ENCODE measurements at places on chromosomes 11 and 22.
A peak's percentile ranks its signal among the peaks of the same experiment; 100 is the strongest.

- DNase-seq = no peak
Observed at GRCh38 chr11:130092661-130093060, 23.0 kb downstream of the APLP2 start.

- DNase-seq = no peak
Observed at GRCh38 chr11:45852712-45853101, 5.4 kb downstream of the CRY2 start.

DNA sequence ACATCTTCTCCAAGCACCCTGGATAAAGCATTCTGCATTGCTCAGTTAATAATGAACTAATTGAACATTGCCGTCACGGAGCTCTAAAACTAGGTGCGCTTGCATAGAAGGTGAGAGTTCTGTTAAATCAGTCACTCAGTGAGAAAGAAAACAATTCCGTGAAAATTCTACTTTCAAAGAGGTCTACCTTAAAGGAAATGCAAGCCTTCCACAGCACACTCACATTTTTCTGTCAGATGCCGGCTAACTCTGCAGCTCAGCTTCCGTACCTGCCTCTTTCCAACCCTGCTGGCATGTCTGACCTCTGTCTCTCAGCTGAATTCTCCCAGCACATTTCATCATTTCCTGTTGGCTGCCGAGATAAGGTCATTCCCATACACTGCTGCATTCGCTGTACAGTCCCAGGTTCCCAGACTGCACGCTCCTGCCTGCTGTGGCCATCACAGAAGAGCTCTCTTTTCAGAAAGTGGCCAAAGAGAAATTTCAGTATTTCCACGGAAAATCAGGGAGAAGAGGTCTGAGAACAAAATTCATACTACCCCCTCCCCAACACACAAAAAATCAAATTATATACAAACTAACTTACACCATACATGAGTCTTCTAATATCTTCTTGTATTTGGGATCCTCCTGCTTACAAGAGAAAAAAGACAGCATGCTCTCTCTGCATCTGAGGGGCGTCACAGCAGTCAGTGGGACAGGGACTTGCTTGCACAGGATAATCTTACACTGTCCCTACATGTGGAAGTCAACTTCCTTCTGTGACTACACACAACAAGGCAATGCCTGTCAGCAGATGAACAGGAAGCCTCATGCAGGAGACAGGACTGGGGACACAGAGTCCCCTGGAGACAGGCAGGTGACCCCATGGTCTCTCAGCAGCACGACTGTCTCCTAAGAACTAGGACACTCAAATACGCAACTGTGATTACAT, 55.1 kb downstream of the PACSIN2 start:
- no peak for DNase-seq

DNA sequence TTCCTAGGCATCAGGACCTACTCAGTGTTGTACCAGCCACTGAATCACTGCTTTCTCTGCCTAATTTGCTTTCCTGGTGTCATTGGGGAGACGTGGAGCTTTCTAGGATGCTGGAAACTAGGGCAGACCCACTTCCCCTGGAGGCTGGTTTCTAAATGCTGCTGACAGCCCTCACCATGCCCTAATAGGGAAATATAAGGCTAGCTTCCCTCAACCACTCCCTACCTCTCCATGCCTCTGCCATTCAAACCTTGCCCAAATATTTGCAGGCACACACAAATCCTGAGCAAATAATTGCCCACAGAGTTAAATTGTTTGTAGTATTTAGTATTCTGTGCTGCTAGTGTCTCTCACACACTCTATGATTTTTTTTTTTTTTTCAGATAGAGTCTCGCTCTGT, 310.2 kb downstream of the DDX10 start:
- no peak for DNase-seq

DNA sequence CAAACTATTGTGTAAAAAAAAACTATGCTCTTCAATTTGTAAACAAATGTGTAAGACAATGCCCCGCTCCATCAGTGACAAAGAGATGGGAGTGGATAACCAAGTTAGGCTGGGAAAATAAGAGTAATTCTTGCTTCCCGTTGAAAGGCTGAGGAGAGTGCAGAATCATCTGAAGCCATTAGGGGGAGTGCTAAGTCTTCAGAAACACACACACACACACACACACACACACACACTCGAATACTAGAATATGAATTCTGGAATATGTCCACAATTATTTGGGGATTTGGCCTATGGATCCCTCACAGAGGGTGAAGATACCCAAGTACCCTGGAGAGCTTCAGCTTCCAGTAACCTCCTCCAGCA, 27.8 kb upstream of the ROBO3 start:
- peak; percentile 89 for DNase-seq

DNA sequence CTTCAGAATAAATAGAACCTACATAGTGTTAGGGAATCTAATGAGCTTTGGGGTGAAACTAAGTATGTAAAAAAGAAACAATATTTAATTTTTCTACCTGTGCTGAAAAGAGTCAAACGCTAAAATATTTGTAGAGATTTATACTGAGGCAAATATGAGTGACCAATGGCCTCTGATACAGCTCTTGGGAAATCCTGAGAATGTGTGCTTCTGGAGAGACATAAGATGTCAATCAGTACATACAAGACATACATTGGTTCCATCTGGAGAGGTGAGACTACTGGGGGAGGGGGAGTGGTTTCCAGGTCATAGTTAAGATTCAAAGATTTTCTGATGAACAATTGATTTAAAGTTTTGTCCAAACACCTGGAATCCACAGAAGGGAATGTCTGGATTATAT, 970 bp downstream of the ASRGL1 start:
- DNase-seq = no peak

DNA sequence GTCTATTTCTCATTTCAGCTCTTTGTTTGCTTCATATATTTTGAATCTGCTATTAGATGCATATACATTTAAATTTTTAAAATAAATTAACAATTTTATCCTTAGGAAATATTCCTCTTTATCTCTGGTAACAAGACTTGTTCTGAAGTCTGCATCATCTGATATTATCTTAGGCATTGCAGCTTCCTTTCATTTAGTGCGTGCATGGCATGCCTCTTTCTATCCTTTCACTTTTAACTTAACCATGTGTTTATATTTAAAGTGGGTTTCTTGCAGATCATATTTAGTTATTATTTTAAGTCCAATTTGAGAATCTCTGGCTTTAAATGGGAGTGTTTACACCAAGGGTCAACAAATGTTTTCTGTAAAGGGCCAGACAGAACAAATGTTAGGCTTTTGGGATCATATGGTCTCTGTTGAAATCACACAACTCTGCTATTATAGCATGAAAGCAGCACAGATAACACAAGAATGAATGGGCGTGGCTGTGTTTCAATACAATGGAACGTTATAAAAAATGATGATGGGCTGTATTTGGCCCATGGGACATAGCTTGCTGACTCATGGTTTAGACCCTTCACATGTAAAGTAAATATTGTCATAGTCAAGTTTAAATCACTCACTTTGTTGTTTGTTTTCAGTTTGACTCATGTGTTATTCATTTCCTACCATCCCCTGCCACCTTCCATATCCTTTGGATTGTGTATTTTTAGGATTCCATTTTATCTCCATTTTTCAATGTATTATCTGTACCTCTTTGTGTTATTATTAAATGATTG, 83.9 kb upstream of the SNX19 start:
- peak; percentile 96 for DNase-seq

- DNase-seq = peak; percentile 13
Observed at GRCh38 chr11:125207866-125208425, 43.4 kb downstream of the PKNOX2 start.

GRCh38 chr22:30837531-30837930, 131.0 kb downstream of the MORC2 start:
- no peak for DNase-seq

DNA sequence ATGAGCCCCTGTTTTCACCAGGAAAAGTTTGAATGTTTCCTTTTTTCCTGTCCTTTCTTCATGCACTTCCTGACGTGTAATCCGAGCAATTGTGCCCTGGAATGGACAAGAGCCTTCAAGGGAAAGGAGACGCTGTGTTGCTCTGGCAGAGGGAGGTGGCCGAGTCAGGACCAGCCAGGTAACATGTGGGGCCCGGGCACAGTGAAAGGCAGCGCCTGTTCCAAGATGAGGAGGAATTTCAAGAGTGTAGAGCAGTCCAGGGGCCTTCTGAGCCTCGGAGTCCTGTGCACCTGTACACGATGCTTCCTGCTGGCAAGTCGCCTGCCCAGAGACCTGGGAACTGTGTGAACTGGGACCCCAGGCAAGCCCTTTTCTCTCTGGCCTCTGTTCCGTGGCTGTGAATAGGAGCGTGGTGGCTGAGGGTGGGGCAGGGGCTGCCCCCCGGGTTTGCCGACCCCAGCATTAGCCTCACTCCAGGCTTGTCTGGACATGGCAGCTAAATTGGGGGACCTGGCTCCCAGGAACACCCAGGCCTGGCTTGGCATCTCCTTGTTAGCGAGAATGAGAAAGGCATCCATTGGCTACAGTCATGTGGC, 92.0 kb downstream of the MYEOV start:
- no peak for DNase-seq

GRCh38 chr22:40400159-40400558, 29.8 kb downstream of the SGSM3 start:
- no peak for DNase-seq

All from foreskin fibroblast (primary cell).